HCT116 (cell line): ENCODE measurements at places on chromosomes 16 and 17. TPM values are rescaled to one million over a fixed set of nuclear protein-coding genes. Genes with fewer than 3 reads are reported as not detected.
A peak's percentile ranks its signal among the peaks of the same experiment; 100 is the strongest.

GRCh38 chr16:87190288-87191230, 126.6 kb downstream of the C16orf95 start:
- peak; percentile 10 for DNase-seq

GRCh38 chr16:50550035-50550434, 1.8 kb downstream of the NKD1 start:
- no peak for DNase-seq

DNA sequence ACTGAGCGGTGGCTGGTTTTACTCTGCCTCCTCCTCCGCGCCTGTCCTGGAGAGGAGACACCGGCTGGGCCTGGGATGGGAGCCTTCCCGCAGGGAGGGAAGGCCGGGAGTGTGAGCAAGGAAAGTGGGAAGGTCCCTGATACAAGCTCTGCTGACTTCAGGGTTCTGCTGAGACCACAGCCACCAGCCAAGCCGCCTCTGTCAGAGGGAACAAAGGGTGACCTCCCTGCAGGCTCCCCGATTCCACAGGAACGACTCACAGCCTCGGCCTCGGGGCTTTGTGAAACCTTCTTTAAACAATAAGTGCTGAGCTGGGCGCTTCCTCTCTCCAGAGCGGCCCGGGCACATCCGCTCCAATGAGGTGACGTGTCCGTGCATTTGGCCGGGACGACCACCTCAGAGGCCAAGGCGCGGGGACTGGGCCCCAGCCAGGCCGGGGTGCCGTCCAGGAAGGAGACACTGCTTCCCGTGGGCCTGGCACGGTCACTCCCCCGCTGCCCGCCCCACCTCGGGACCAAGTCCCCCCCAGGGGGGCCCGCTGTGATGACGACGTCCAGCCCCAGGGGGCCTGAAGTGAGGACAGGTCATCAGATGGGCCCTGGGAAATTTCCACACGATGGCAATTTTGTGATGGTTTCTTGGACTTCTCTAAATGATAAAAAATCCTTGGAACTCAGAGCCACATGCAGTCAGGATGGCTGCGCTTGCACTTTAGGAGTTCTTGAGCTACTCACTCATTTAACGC, 11.8 kb upstream of the CIBAR2 start:
- DNase-seq, result no peak

- DNase-seq, result no peak
Observed at GRCh38 chr17:48590607-48591161, 643 bp upstream of the HOXB3 start.

DNA sequence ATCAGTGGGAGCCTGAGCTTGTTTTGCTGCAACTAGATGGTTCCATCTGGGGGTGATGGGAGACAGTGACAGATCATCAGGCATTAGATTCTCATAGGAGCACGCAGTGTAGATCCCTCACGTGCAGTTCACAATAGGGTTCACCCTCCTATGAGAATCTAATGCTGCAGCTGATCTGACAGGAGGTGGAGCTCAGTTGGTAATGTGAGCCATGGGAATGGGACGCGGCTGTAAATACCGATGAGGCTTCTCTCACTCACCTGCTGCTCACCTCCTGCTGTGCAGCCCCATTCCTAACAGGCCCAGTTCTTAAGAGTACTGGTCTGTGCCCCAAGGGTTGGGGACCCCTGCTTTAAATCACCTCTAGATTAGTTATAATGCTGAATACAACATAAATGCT, 137.5 kb upstream of the PLEKHM1 start:
- no peak for DNase-seq

DNA sequence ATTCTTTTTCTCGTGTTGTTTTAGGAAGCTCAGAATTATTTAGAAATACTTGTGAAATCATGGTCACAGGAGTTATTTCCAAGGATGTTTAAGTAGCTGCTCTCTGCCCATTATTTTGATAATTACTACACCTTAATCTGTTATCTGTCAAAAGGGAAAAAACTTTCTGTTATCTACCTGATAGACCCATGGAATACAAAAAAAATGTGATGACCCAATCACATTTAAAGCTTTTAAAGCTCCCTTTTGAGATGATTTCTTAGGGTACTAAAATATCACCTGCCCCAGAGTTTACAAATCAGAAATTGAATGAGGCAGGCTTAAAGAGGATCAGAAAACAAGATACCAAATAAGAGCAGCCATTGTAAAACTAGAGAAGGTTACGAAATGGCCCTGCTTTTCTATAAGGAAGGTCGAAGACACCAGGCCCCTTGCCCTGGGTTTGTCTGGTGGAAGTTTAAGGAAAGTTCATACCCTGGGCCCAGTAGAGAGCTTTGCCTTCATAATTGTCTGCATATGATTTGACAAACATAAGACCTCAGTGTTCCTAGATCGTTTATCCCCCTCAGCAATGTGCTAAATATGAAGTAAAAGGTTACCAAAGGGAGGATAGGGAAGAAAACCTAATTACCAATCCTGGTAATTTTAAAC, 149.9 kb upstream of the TBX2 start:
- DNase-seq, result no peak

DNA sequence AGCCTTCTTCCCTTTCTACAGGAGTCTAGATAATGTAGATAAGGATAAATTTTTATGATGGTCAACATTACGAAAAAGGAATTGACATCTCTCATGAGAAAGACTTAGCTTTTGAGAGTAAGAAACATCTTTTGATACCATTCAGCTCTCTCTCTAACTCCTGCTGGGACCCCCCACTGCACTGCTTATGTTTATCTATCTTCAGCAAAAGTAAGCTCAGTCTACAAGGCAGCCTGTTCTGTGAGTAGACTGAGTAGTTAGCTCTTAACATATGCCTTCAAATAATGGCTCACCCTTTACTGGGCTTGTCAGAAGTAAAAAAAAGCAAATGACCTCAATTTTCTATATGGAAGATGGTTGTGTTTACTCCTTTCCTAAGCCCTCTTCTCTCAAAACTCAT, 372.2 kb upstream of the CDH11 start:
- no peak for DNase-seq

ACSF2 gene
- total RNA-seq, result 52.4 TPM

GSE1 gene
- total RNA-seq, result 90.2 TPM
